ENCODE measurements at places on chromosomes 12 and 14.

DNA sequence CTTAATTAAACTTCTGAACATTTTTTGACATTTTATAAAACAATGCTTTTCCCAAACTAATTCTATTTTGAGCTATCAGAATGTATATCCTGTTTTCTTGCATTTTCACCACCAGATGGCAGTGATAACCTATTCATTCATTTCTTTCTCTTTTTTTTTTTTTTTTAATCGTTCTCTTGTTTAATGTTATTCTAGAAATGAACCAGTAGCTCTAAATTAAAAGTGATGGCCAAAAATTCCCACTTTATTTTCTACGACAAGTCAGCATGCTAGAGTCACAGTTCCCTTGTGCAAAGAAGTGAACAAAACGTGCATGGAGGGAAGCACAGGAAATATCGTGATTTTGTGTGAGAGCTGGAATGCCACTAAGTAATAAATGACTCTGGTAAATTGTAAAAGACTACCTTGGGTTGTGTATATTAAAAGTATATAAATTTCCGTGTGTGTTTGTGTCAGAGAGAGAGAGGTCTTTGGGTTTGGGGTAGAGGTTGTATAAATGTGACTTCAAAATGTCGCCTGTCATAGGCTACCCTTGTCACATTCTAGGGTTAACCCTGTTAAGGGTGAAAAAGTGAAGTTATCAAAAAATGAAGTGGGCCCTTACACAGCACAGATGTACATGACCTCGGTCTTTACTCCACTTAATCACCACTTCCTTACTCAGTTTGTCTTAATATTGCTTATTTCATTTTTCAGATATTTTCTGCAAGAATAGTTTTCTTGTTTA is 40.4 kb upstream of the LDHB start:
- peak; percentile 2 for DNase-seq

GRCh38 chr12:14771651-14772137 is 31.6 kb downstream of the WBP11 start:
- DNase-seq = no peak

- no peak for DNase-seq
These were observed 113.7 kb downstream of the SAMD4A start for GRCh38 chr14:54680651-54681050.

DNA sequence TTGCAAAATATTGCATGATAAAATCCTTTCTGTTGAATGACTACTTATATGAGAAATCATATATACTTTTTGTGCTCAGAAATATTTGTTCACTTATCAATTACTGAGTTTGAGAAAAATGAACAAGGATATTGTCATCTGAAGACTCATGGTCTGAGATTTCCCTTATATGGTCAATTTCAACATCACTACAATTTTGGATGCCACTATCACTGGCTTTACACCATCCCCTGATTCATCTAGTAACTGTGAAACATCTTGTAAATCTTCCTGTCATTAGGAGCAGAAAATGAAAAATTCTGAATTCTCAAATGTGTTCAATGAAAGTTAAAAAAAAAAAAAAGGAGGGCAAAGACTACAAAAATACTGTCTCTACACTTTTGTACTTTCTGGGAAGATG is 21.8 kb upstream of the GXYLT1 start:
- no peak for DNase-seq

GRCh38 chr14:68106905-68107304 is 287.3 kb downstream of the RAD51B start:
- no peak for DNase-seq

DNA sequence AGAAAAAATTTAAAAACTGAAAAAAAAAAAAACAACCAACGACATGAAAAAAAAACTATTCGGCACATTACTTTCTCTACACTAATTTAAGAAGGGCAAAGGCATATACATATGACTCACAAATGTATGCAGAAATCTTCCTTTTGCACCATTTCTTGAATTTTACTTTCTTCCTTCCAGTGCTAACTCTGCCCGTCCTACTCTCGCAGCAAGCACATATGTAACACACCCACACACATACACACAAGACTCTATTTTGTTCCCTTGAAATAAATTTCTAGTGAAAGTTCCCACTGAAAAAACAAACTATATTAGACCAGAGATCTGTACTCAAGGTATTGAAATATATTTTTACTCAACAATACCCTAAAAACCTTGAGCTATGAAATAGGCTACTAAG is 14.6 kb downstream of the BTG1 start:
- no peak for DNase-seq

- no peak for DNase-seq
These were observed 30.4 kb upstream of the BEGAIN start for GRCh38 chr14:100617410-100618317.

Data from NCI-H748 treated with DMSO at 0.1 percent for 48 hours (cell line).